ENCODE measurements at places on chromosomes 16 and 17.
A peak's percentile ranks its signal among the peaks of the same experiment; 100 is the strongest.

DNA sequence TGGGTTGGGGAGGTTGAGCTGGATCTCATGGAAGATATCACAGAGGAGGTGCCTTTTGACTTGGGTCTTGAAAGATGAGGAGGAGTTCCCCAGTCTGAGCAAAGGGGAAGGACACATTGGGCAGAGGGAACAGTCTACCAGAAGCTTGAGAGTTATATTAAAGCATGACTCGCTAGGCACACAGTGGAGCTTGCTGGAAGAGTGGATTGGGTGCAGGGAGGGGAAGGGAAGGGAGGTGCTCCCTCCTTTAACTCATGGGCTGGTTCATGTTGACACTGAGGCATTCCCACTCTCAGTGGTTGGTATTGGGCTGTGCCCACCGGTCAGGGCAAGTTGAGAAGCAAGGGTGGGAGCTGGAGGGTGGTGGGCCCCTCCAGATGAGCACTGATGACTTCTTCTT, 5.9 kb downstream of the TMEM98 start:
- DNase-seq: no peak

DNA sequence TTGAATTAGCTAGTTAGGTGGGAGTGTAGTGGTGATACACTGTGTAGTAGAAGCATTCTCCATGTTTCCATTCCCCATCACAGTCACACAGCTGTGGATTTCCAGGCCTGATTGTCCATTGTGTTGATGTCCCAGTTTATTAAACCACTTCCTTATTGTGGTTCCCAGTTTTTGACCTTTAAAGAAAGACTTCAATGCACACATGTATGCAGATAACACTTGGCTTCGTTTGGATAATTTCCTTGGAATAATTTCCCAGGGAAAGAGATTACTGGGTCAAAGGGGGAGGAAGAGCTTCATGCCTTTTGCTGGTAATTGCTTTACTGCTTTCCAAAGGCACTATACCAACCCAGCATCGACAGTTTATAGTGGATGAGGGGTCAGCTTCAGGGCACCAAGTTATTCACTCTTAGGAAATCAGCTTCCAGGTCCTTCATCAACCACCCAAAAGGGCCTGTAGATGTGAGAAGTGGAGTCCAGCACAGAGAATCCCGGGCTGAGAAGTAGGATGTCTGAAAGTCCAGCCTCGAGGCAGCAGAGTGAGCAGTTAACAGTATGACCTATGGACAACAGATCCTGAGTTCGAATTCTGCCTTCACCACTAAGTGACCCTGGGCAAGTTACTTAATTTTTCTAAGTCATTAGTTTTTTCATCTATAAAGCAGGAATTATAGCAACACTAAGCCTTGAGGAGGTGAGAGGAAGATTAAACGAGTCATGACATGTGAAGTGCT, 31.3 kb upstream of the TNS4 start:
- no peak for DNase-seq

- DNase-seq: no peak
Measured at GRCh38 chr16:16143038-16143763, 80.1 kb downstream of the ABCC6 start.

GRCh38 chr17:27343977-27344607, 50.2 kb downstream of the WSB1 start:
- DNase-seq: no peak

GRCh38 chr17:6021011-6021400, 49.2 kb upstream of the WSCD1 start:
- DNase-seq: no peak

DNA sequence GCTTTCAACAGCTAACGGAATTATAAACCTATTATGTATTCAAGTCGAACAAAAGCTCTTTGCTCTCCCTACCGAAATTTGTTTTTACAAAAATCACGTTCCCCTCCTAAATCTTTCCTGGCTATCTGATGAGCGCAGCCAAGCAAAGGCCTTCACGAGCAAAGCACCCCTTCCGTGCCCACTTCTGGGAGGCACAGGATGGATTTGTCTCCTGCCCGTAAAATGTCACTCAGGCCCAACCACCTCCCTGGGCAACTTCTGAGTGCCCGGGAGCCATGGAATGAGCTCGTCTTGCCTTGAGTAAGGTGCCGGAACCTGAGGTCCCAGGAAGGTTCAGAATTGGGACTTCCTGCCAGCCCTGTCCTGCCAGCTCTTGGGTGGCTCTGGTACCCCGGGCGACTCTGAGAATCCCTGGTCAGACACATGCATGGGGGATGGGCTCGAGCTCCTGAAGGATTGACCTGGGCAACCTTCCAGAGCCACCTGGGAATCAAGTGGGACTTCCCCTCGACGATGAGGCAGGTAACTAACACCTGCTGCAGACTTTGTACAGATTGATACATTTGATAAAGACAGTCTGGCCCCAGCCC, 19.8 kb downstream of the SLC7A5 start:
- DNase-seq: no peak

- no peak for DNase-seq
Measured at GRCh38 chr17:77898521-77899434, 59.7 kb upstream of the TNRC6C start.

DNA sequence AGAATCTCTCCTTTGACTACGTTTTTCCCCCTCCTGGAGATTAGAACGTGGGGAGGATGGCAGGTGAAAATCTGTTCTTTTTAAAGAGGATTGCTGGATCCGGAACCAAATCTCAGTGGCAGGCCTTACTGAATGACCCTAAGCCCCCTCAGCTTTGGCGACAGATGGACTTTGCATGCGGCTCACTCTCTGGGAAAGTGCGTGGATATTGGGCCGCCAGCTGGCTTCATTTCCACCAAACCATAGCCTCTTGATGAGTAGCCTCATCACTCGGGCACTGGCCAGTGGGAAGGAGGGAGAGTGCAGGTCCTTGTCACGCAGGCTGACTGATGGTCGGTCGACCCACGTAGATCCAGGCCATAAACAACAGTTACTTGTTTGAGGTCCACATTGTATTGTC, 31.3 kb upstream of the CCDC182 start:
- no peak for DNase-seq

- DNase-seq: peak; percentile 50
Measured at GRCh38 chr16:82031116-82032084, 3.7 kb upstream of the HSD17B2 start.

- DNase-seq: no peak
Measured at GRCh38 chr17:80980397-80981061, 11.1 kb upstream of the CHMP6 start.

DNA sequence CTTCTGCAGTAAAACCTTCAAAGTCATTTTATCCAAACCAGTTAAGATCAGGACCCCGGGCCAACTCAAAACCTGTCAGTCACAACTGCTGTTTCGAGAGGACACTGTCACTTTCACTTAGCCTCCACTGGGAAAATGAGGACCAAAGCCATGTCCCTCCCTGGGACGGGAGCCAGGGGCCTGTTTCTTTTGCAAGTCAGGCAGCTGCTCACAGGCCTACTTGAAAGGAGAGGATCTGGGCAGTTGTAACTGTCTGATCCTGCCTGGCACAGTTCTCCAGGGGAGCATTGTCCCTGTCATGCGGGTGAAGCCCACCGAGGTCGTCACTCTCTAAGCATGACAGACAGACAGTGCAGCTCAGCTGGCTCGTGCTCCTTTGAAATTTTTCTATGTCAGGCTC, 276.2 kb downstream of the NPIPA8 start:
- DNase-seq: no peak
